Choroid plexus epithelial cell (primary cell): ENCODE measurements at places on chromosomes 12 and 14.

- no peak for DNase-seq
Observed at GRCh38 chr14:102346645-102347044, 16.0 kb downstream of the CINP start.

GRCh38 chr12:31647086-31647491 lies 12.4 kb upstream of the ETFBKMT start:
- no peak for DNase-seq

GRCh38 chr14:51014086-51014485 lies 69.8 kb upstream of the PYGL start:
- DNase-seq, result peak; percentile 72

- DNase-seq, result no peak
Observed at GRCh38 chr14:77061630-77062257, 33.2 kb upstream of the IRF2BPL start.

DNA sequence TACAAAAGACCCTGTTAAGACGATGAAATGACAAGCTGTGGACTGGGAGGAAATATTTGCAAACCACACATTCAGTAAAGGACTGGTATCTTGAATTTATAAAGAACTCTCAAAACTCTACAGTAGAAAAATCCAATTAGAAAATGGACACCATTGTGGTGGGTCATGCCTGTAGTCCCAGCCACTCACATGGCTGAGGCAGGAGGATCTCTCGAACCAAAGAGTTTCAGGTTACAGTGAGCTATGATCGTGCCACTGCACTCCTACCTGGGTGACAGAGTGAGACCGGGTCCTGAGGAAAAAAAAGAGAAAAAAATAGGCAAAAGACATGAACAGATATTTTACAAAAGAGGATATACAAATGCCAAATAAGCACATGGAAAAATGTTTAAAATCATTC lies 41.9 kb downstream of the TTC6 start:
- DNase-seq, result no peak

DNA sequence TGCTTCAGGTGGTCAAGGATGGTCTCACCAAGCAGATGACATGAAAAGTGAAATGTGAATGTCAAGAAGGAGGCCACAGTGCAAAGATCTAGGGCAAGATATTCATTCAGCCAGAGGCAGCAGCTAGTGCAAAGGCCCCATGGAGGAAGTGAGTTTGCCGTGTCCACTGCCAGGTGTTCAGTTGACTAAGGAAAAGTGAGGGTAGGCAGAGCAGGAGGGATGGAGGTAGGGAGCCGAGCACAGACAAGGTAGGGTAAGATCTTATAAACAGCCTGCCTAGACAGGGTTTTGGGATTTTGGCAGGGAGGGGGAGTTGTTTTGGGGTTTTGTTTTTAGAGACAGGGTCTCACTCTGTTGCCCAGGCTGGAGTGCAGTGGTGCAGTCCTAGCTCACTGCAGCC lies 11.9 kb downstream of the PPP2R5C start:
- DNase-seq, result no peak

DNA sequence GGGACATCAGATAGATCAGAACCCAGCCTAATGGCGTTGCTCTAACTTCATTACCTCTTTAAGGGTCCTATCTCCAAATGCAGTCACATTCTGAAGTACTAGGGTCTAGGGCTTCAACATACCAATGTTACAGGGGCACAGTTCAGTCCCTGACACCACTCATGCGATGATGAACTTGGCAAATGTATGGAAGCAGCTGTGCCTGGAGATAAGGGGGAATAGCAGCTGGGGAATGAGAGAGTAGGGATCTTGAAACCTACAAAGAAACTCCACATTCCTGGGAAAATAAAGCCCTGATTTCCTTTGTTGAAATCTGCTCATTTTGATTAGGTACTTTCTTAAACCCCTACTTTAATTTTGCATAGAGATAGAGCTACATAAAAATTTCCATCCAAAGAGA lies 20.5 kb upstream of the TMCC3 start:
- DNase-seq, result no peak

DNA sequence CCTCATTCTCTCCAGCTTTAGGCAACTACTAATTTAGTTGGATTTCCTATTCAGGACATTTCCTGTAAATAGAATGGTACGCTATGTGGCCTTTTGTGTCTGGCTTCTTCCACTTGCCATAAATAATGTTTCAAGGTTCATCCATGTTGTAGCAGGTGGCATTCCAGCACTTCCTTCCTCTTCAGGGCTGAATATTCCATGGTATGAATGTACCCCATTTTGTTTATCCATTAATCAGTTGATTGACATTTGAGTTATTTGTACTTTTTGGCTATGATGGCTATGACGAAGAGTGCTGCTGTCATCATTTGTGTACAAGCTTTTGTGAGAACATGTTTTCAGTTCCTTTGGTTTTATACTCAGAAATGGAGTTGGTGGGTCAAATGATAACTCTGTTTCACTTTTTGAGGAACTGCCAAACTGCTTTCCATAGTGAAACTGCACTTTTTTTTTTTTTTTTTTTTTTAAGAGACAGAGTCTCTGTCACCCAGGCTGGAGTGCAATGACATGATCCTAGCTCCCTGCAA lies 6.5 kb upstream of the CDK2AP1 start:
- DNase-seq, result no peak
